Stimulated activated memory B cell treated with anti-CD40 and anti-IgM and Interleukin-4, amounts not matched to agents 10 μg/mL and 1 μg/mL and 100 μg/mL, for 72 hours (primary cell): ENCODE measurements at places on chromosomes 5 and 9.
A peak's percentile ranks its signal among the peaks of the same experiment; 100 is the strongest.

- ATAC-seq: no peak
These were observed 101.2 kb downstream of the MSX2 start for GRCh38 chr5:174825587-174825986.

- ATAC-seq: no peak
These were observed 405.1 kb upstream of the KLF4 start for GRCh38 chr9:107894572-107895261.

DNA sequence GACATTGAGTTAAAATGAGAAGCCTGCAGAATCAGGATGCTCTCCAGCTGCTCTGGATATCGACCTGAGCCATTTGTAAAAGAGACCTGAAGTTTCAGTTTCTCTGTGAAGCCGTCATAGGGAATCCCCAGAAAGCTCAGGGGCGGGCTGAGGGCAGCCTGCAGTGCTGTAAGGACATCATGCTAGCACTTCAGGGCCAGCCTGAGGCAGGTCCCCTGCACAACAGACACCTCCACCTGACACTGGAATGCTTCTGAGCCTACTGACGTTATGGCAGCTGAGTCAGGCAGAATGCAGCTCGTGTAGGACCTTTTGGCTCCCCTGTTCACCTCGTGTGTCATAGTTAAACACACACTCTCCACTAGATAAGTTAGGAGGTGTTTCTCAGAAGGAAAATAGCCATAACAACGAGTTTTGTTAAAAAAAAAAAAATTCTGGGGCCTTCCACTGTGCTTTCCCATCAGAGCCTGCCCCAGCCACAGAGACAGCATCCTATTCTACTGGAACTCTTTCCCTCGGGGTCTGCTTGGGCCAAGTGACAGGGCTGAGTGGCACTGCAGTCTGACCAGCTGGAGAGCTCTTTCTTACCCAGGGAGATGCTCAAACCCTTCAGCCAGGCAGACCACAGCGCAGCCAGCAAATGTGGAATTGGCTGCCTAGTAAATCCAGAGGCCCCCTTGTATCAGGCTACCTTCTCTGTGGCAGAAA, 354.9 kb downstream of the DIRAS2 start:
- ATAC-seq: peak; percentile 90

DNA sequence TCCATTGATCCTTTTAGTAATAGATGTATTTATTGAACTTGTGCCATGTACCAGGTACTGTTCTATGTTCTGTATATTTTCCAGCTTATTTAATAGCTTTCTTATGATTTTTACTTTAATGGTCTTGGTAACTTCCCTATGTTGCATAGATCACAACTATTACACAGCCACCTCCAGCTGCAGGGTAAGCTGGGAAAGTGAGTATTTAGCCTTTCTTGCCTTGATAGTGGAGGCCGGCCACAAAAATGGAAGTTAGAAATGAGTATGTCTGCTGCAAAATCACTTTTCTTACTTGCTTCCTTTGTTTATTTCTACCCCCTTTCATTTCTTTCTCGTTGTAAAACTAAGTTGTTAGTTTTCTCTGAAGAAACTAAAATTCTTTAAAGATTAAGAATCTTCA, 43.1 kb upstream of the ANKDD1B start:
- no peak for ATAC-seq
